ENCODE measurements at places on chromosomes 5 and 9.

- no peak for DNase-seq
Measured at GRCh38 chr5:15421381-15421780, 78.6 kb upstream of the FBXL7 start.

DNA sequence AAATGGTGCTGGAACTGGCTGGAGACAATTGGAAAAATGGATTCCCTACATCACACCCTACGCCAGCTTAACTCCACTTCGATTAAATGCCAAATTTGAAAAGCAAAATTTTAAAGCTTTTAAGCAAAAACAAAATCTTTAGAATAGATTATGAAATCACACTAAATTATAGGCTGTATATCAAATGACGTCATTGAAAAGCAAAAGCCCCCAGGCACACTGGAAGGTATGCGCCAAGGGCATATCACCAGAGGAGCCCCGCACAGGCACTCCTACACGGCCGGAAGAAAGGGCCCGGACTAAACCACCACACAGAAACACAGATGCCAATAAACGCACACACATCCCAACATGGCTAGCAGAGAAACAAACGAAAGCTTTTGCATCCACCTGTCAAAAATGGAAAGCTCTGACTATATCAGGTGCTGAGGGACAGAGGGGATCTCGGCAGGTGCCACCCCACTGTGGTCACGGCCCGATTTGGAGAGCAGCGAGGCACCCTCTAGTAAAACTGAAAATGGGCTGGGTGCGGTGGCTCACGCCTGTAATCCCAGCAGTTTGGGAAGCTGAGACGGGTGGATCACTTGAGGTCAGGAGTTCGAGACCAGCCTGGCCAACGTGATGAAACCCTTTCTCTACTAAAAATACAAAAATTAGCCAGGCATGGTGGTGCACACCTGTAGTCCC, 17.0 kb upstream of the MXD3 start:
- DNase-seq: no peak

GRCh38 chr9:1248743-1249142, 198.6 kb downstream of the DMRT2 start:
- no peak for DNase-seq

DNA sequence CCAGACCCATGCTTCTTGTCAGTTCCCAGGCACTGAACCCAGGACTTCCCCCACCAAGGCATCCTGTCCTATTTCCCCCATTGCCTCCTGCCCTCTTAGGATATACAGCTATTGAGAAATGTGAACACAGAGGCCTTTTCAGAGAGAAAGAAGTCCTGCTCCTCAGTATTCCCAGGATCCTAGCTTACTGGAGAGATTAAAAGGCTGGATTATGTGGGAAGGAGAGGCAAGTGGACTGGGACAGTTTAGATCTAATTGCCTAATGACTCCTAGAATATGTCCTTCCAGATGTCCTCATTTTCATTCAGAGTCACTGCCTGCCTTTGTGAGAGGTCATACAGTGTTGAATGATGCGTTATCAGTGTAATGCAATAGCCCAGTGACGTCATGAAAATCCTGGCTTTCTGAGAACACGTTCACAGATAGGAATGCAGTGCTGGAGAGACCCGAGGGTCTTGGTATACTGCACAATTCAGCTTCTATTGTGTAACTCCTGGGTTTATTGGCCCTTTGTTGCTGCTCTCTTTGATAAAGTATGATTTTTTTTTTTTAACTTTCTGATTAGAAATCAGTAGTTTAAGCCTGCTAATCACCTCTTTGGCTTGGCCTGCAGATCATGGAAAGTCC, 26.2 kb downstream of the WWC1 start:
- no peak for DNase-seq

Measured in effector memory CD4-positive, alpha-beta T cell (primary cell).